ENCODE measurements at places on chromosomes 12 and 14. TPM values are rescaled to one million over a fixed set of nuclear protein-coding genes. Genes with fewer than 3 reads are reported as not detected.

Gene INTS13
- total RNA-seq: 23.7 TPM

Gene RAPGEF3
- total RNA-seq: 37.3 TPM

Gene PNN
- 21.7 TPM for total RNA-seq

Gene BMAL2
- total RNA-seq: 1.2 TPM

Gene KMT2D
- total RNA-seq: 33.5 TPM

Gene CIT
- 1.1 TPM for total RNA-seq

Gene SERPINA3
- total RNA-seq: 112 TPM

Gene GPR135
- total RNA-seq: 1.5 TPM

Gene RABGGTA
- total RNA-seq: 21.5 TPM

Gene CELA1
- not detected for total RNA-seq

Gene OR6C2
- total RNA-seq: not detected

Gene KRT74
- total RNA-seq: not detected

Gene RASSF9
- 6.2 TPM for total RNA-seq

Gene AKAP6
- total RNA-seq: 160 TPM

Gene MGP
- total RNA-seq: 369 TPM

Gene POTEM
- total RNA-seq: not detected

Gene RILPL2
- total RNA-seq: 2.0 TPM

Gene NINJ2
- 8.6 TPM for total RNA-seq

Gene HCAR3
- total RNA-seq: 0.16 TPM

Gene BATF
- 0.84 TPM for total RNA-seq

Gene CLEC4C
- not detected for total RNA-seq

Measured in Right ventricle myocardium inferior (tissue), 1 donor.